ENCODE measurements at places on chromosomes 2 and 18. TPM values are rescaled to one million over a fixed set of nuclear protein-coding genes. Genes with fewer than 3 reads are reported as not detected.

- H3K36me3 ChIP-seq = no peaks in the 10 kb centered on the region
- no peak for DNase-seq
- H3K4me1 ChIP-seq = no peaks in the 10 kb centered on the region
- no peak overlapping the region for H3K4me3 ChIP-seq
- H3K27ac ChIP-seq = no peak overlapping the region
Measured at GRCh38 chr2:237540823-237541222, 25.6 kb upstream of the PRLH start.

- peaks cover 11% of the 10 kb centered on the region for H3K4me1 ChIP-seq
- DNase-seq = no peak
- no peak overlapping the region for H3K4me3 ChIP-seq
- no peaks in the 10 kb centered on the region for H3K27me3 ChIP-seq
- no peak overlapping the region for H3K27ac ChIP-seq
Measured at GRCh38 chr18:45978084-45978483, 11.0 kb upstream of the EPG5 start.

DNA sequence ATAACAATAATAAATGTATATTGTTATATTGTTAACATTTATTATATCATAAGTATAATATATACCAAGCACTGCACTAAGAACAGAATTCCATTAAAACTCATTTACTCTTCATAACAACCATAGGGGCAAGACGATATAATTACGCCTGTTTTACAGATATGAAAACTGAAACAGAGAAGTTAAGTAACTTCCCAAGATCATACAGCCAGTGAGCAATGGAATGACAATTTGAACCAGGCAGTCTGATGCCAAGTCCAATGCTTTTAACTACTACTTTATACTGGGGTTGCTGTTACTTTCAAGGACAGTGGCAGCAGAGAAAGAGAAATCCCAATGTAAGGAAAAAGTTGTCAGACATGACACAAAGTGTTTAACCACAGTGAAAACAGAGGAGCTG, 338.8 kb upstream of the ID2 start:
- H3K4me1 ChIP-seq = no peaks in the 10 kb centered on the region
- H3K27me3 ChIP-seq = no peaks in the 10 kb centered on the region
- no peak overlapping the region for H3K27ac ChIP-seq
- no peak for DNase-seq
- H3K36me3 ChIP-seq = peaks cover 2% of the 10 kb centered on the region
- no peak overlapping the region for H3K4me3 ChIP-seq

DNA sequence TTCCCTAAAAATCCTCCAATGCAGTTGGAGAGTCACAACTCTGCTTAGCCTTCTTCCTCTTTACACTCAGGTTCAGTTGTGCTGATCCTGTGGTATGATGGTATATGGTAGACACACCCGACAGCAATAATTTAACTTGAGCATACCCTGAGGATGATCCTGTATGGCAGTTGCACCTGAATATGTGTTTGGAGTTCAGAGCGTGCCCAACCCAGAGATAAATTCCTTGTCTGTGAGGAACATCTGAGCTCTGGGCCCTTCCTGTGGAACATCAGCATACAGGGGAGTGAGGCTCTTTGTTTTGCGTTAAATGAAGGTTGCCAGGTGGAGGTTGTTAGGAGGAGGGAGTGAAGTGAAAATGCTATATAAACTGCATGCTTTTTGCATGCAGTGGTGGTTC, 187.7 kb downstream of the MYO3B start:
- DNase-seq = no peak
- H3K4me1 ChIP-seq = peaks cover 58% of the 10 kb centered on the region
- H3K27ac ChIP-seq = no peak overlapping the region
- no peaks in the 10 kb centered on the region for H3K36me3 ChIP-seq
- no peak overlapping the region for H3K4me3 ChIP-seq
- H3K27me3 ChIP-seq = peaks cover 20% of the 10 kb centered on the region

GRCh38 chr2:26429779-26430578, 28.3 kb downstream of the DRC1 start:
- no peaks in the 10 kb centered on the region for H3K36me3 ChIP-seq
- H3K27ac ChIP-seq = no peak overlapping the region
- no peak for DNase-seq
- H3K4me1 ChIP-seq = no peaks in the 10 kb centered on the region

GRCh38 chr2:233381638-233381995, 27.3 kb downstream of the DGKD start:
- no peak overlapping the region for H3K27ac ChIP-seq
- H3K36me3 ChIP-seq = peaks cover 16% of the 10 kb centered on the region
- no peaks in the 10 kb centered on the region for H3K27me3 ChIP-seq
- no peak for DNase-seq

The TBR1 gene
- total RNA-seq = 0.04 TPM

The NOL4 gene
- not detected for total RNA-seq

The RAPGEF4 gene
- total RNA-seq = 0.50 TPM

Measured in activated CD4-positive, alpha-beta T cell treated with anti-CD3 and anti-CD28 coated beads for 36 hours (primary cell).